Fibroblast of skin of scalp (primary cell): ENCODE measurements at places on chromosomes 2 and 18.
A peak's percentile ranks its signal among the peaks of the same experiment; 100 is the strongest.

- peak; percentile 87 for DNase-seq
These were observed 7.7 kb upstream of the YWHAQ start for GRCh38 chr2:9638532-9638931.

- no peak for DNase-seq
These were observed 109.0 kb upstream of the EPAS1 start for GRCh38 chr2:46188041-46188716.

DNA sequence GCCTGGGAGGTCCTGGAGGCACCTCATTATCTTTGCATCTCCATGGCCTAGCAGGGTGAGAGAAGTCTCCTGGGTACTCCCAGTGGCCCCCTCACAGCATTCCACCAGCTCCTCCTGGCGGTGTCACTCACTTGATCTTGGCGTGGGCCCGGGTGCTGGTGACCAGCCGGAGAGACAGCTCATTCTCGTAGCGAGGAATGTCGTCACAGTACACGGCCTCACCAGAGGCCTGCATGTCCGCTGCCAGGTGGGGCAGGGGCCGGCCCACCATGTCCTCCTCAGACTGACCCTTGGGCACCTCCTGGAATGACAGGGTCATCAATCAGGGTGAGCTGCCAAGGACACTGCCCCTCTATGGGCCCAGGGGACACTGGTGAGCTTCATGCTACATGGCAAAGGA is 42.4 kb downstream of the XDH start:
- DNase-seq = no peak

DNA sequence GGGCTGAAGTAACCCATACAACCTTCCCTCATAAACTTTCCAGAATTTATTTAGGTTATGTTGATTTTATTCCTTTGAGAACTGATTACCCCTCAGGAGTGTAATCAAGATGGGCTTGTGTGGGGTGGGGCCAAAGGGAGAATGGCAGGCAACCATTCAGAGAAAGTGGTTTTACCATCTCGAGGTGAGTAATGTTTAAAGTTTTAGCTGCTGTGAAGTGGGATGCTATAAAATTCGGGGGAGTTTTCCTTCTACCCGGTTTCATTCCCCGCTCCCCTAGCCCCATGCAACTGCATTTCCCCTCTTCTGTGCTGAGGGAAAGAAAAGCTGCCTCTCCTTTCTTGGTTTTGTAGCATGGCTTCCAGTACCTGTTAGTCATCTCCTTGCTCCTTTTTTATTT is 34.7 kb downstream of the MAP4K4 start:
- DNase-seq = no peak

DNA sequence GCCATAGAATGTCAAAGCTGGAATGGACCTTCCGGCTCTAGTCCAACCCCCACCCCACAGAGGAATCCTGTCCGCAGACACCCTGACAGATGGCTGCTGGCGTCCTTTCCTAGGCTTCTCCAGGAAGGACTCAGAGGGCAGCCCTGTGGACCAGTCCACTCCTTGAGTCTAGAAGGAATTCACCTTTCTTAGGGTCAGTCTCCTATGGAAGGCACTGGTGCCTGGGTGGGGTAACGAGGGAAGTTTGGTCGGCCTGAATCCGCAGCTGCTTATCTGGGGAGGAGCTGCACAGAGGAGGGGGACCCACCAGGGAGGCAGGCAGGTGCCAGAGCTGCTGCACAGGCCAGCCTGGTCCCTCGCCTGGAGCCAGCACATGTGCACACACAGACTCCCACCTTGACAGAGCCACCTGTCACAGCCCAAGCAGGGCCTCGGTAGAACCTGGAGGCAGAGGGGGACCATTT is 2.5 kb downstream of the DNMT3A start:
- no peak for DNase-seq

GRCh38 chr2:128591022-128591860 is 272.6 kb upstream of the HS6ST1 start:
- no peak for DNase-seq

- no peak for DNase-seq
These were observed 1.0 kb downstream of the SP5 start for GRCh38 chr2:170715932-170716777.

GRCh38 chr18:26488417-26489009 is 59.8 kb downstream of the KCTD1 start:
- DNase-seq = no peak

GRCh38 chr2:240611601-240612210 is 13.6 kb upstream of the GPR35 start:
- no peak for DNase-seq

- DNase-seq = peak; percentile 56
These were observed 10.2 kb downstream of the PROKR1 start for GRCh38 chr2:68653538-68653982.

- no peak for DNase-seq
These were observed 16.5 kb downstream of the AGAP1 start for GRCh38 chr2:235510318-235510717.

DNA sequence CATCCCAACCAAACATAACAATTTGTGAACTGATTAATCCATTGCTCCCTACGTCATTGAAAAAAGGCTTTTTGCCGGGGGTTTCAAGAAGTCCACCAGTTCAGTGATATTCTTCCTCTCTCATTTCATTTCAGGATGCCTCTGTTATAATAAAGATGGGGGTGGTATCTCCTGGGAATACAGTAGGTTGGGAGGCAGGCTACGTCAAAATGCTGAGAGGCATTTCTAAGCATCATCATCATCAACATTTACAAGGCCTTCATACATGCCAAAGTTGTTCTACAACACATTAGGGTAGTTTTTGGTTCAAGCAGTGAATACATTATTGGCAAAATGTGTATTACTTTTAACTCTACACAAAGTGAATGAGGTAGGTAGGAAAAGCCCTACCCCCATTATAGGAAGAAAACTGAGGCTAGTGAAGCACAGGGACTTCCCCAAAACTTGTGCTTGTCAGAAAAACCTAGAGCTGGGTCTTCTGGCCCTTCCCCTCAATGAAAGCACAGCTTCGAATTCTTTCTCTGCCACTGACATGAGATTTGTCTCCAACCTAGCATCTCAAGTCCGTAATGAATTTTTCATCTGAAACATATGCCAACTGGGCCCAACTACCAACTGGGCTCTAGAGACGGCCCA is 11.3 kb downstream of the OSR1 start:
- no peak for DNase-seq

- DNase-seq = no peak
These were observed 72.4 kb downstream of the MYCN start for GRCh38 chr2:16012626-16013358.

GRCh38 chr2:38315707-38316333 is 61.3 kb downstream of the ATL2 start:
- DNase-seq = peak; percentile 64

GRCh38 chr2:135662088-135662487 is 79.6 kb upstream of the UBXN4 start:
- no peak for DNase-seq

- DNase-seq = peak; percentile 89
These were observed 618 bp upstream of the TNS1 start for GRCh38 chr2:218003281-218003944.

DNA sequence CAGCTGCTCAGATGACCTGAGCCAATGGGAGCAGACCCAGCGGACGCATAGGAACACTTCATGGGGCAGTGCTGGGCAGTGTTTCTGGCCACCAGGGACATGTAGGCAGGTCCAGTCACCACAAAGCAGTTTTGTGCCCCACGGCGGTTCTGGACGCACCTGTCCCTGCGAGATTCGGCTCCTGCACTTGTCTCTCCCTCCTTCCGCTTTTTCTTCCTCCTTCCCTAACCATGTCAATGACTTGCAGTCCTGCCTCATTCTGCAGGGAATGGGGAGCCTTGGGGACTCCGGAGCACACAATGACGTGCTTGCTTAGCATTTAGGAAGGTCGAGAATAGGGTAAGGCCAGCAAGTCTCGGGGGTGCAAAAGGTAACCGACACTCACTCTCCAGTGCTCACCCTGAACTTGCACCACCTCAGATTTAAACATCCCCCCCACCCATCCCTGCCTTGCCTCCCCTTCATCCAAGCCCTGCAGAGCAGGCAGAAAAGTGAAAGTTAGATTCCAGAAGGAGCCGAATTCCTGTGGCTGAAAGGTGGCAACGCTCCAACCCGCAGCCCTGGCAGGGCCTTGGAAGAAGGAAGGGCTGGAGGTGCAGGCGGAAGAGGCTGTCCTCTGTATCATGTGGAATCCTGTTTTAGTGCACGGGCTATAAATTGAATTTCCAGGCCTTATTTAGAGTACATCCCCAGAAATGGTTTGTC is 40.5 kb upstream of the ATG16L1 start:
- peak; percentile 95 for DNase-seq

GRCh38 chr2:173511942-173512341 is 157.3 kb downstream of the CDCA7 start:
- no peak for DNase-seq

DNA sequence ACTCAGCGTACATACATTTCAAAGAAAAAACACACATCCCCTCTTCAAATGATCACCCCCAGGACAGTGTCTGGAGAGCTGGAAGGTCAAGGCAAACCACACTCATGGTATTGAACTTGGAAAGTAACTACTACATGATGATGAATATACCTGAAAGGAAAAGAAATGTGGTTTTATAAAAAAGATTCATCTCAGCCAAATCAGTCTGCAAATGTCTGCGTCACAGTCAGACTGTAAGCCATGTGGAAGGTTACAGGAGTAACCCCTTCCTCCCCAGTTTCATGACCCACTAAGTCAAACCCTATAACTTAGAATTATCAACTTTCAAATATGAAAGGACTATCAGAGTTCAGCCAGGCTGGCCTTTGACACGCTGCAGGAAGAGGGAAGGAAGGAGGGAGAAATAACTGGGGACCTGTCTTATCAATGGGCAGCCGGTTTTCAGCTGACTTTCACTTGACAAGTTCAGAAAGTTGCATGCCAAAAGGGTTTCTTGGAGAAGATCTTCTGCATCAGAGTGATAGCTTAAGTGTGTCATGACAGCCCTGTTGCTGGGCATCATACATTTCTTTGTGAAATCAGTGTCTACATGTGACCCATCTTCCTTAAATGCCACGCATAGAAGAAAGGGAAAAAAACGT is 7.0 kb upstream of the BMP10 start:
- DNase-seq = no peak

DNA sequence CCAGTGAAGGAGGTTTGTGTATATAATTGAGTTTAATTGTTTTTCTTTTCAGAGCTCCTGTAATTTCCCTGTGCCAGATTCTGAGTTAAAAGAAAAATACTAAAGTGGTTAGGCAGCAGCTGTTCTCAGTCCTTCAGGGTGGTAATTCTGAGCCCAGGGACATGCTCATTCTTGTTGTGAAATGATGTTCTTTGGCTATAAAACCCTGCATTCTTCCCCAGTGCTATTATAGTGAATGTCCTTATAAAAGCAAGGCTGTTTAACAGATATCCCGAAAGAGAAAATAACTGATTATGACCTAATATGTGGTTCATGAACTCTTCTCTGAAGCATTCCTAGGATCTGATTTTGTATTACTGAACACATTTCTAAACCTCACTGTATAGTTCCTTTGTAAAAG is 34.0 kb downstream of the ADAM23 start:
- DNase-seq = peak; percentile 41

GRCh38 chr2:217551252-217551899 is 451.4 kb downstream of the TNS1 start:
- peak; percentile 92 for DNase-seq

- no peak for DNase-seq
These were observed 188.4 kb upstream of the GYPC start for GRCh38 chr2:126467367-126468054.

- no peak for DNase-seq
These were observed at the start of gene ABHD1 for GRCh38 chr2:27123302-27124150. Gene ABHD1, plus strand, starts transcription at chr2:27123815. Its CDS starts 134 bp downstream, at chr2:27123949.

GRCh38 chr2:232637866-232638583 is 4.6 kb downstream of the EFHD1 start:
- no peak for DNase-seq

DNA sequence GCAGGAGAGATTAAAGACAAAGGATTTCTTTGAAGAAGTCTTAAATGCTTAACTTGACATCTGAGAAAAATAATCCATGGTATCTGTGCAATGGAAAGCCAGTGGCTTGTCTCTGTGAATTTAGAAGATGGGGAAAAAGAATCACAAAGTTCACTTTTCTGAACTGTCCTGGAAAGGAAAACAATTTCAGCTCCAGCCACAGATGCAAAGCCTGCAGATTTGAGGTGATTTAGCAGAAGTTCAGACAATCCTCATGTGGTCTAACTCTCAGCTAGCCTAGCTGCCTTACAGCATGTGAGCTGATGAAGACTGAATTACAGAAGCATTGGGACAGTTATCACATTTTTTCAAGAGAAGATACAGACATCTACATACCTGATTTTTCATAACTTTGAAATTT is 126.7 kb upstream of the ITGB6 start:
- no peak for DNase-seq

DNA sequence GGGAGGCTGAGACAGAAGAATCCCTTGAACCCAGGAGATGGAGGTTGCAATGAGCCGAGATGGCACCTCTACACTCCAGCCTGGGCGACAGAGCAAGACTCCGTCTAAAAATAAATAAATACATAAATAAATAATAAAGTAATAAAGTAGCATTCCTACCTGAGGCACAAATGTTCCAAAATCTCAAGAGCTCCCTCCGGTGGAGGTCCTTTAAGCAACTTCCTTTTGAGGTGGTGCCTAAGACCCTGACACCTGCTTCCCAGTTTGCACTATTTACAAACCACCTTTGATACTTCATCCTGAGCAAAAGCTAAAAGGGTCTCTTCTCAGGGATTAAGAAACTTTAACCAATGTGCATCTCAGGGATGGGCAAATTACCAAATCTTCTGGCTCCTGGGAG is 505.1 kb downstream of the CNTNAP5 start:
- DNase-seq = no peak

GRCh38 chr2:145524303-145524702 is 1004.4 kb upstream of the ZEB2 start:
- DNase-seq = no peak

- DNase-seq = no peak
These were observed 74.7 kb upstream of the TMEM200C start for GRCh38 chr18:5969989-5970403.

GRCh38 chr2:230903231-230904150 is 21.6 kb downstream of the GPR55 start:
- no peak for DNase-seq

DNA sequence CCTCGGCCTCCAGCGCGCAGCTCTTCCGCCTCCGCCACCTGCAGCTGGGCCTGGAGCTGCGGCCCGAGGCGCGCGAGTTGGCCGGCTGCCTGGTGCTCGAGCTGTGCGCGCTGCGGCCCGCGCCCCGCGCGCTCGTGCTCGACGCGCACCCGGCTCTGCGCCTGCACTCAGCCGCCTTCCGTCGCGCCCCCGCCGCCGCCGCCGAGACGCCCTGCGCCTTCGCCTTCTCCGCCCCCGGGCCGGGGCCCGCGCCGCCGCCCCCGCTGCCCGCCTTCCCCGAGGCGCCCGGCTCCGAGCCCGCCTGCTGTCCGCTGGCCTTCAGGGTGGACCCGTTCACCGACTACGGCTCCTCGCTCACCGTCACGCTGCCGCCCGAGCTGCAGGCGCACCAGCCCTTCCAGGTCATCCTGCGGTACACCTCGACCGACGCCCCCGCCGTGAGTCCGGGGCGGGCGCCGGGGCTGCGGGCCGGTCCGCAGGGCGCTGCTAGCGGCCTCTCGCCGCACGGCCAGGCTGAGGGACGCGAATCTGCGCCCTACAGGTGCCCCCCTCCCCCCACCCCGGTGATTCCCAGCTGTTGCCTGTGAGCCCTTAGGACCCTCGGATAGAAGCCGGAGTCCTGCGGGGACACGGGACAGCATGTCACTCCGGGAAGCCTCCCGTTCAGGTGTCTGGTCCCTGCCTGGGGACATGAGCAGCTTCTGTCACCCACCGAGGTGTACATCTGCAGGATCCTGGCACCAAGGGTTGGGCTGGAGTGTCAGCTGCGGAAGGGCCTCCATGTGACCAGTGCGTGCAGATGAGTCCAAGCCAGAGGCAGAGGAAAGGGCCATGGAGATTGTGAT is 616 bp downstream of the RNPEPL1 start:
- DNase-seq = peak; percentile 57

GRCh38 chr2:17617516-17617915 is 77.0 kb downstream of the VSNL1 start:
- no peak for DNase-seq
